ENCODE measurements at places on chromosomes 2 and 18.
A peak's percentile ranks its signal among the peaks of the same experiment; 100 is the strongest.

DNA sequence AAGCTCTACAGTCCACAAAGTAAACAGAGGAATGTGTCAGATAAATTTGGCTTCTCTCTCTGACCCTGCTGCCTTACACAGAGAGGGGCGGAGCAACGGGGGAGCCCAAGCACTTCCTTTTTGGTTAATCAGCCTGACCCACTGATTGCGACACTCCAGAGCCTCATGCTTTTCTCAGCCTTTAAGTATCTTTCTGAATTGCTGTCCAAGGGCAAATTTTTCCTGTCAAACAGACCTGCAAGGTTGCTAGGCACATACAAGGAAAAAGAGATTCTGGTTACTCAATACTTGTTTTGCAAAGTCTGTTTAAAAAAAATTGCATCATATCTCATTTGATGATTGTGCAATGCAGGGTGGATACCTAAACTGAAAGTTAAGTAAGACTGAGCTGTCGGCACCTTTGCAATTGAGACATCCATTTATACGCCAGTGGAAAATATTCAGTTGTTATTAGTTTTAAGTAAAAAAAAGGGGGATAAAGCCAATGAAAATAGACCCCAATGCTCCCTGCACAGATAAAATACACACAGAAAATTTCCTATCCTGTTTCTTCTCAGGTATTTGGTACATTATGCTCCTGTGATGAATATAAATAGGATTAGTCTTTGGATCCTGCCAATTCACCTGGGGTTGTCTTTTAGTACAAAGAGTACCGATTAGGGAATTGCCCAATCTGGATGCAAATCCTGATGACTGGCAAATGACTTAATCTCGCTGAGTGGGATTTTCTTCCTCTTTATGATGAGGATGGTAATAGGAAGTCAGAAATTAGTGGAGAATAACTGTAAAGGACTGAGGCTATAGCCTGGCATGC, 260.2 kb upstream of the TRIB2 start:
- H3K36me3 ChIP-seq: peaks cover 8% of the 10 kb centered on the region
- peak; percentile 80 for DNase-seq
- H3K27ac ChIP-seq: peak overlapping the region; percentile 96
- peaks cover 43% of the 10 kb centered on the region for H3K4me1 ChIP-seq
- H3K4me3 ChIP-seq: peak overlapping the region; percentile 71
- H3K27me3 ChIP-seq: no peaks in the 10 kb centered on the region

GRCh38 chr2:213545964-213546475, 261.8 kb downstream of the SPAG16 start:
- no peaks in the 10 kb centered on the region for H3K27me3 ChIP-seq
- H3K4me1 ChIP-seq: no peaks in the 10 kb centered on the region
- no peak overlapping the region for H3K4me3 ChIP-seq
- no peak for DNase-seq
- H3K27ac ChIP-seq: no peak overlapping the region

DNA sequence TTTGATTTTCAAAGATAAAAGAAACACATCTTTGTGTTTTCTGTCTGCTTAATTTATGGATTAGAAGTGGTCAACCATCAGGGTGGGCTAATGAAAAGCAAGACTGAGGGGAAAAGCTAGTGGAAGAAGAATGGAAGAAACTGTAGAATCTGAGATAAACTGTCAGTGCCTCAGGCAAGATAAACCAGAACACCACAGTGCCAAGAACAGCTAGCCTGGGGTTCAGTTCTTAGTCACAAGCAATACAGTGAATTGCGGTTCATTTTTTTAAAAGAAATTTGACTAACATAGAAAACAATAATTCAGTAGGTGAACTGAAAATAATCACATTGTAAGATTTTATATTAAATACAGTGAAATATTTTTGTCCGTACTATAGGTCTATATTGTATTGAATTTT, 22.0 kb upstream of the LNPK start:
- no peak overlapping the region for H3K4me3 ChIP-seq
- H3K27me3 ChIP-seq: peaks cover 15% of the 10 kb centered on the region

DNA sequence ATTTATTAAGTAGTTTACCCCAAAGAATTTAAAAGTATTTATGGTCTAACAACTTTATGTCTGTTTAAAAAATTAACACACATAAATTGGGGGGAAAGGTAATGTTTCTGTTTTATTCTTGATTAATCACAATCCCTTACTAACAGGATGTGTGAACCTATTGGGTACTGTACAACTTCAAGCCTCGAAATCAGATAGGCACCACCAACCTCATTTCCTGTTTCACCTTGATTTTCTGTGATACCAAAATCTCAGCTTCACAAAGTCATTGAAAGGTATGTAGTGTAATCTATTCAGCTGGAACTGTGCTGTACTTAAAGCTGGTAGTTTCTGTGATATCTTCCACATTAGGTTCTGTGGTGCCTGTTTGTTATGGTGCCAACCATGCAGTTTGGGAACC, 4.0 kb downstream of the RNMT start:
- peaks cover 41% of the 10 kb centered on the region for H3K4me1 ChIP-seq
- H3K27me3 ChIP-seq: no peaks in the 10 kb centered on the region
- no peak overlapping the region for H3K27ac ChIP-seq
- no peak overlapping the region for H3K4me3 ChIP-seq
- no peak for DNase-seq
- H3K36me3 ChIP-seq: peaks cover 39% of the 10 kb centered on the region

GRCh38 chr2:223815884-223816570, 21.4 kb downstream of the AP1S3 start:
- no peaks in the 10 kb centered on the region for H3K27me3 ChIP-seq
- H3K27ac ChIP-seq: no peak overlapping the region
- H3K4me1 ChIP-seq: peaks cover 1% of the 10 kb centered on the region
- no peaks in the 10 kb centered on the region for H3K36me3 ChIP-seq

GRCh38 chr2:74457129-74457548, 1.1 kb upstream of the WBP1 start:
- peaks cover 26% of the 10 kb centered on the region for H3K36me3 ChIP-seq
- H3K4me3 ChIP-seq: peak overlapping the region; percentile 88
- H3K27ac ChIP-seq: peak overlapping the region; percentile 95
- H3K4me1 ChIP-seq: peaks cover 65% of the 10 kb centered on the region
- DNase-seq: no peak

DNA sequence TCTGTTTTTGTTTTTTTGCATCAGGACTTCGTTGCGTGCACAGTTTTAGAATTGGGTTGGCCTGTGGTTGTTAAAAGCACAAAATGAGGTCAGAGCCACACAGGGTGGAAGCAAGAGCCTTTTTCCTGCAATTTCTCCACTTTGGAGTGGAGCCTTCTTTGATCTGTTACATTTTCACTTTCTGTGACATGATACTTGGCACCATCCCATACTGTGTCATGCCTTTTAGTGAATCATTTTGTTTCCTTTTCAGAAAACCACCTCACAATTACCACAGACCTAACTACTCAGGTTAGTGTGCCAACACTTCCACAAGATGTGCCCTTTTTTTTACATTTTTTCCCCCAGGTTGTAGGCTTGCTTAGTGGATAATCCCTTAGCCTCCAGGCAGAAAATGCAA, 32.5 kb downstream of the MERTK start:
- peaks cover 15% of the 10 kb centered on the region for H3K4me1 ChIP-seq
- H3K27ac ChIP-seq: peak overlapping the region; percentile 52
- DNase-seq: peak; percentile 21
- no peak overlapping the region for H3K4me3 ChIP-seq
- H3K36me3 ChIP-seq: no peaks in the 10 kb centered on the region

DNA sequence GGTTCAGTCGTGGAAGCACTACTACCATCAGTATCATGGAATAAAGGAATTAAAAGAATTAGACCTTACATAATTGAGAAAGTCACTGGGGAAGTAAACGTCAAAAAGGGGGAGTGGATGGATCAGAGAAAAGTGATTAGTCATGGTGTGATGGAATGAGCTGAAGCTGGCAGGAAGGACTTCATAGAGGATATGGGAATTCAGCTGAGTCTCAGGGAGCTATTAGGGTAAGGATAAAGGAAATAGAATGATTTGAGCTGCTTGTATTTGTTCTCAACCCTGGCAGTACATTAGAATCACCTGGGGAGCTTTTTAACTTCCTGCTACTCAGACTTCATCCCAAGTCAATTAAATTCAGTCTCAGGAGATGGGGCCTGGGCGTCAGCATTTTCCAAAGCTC, 53.4 kb upstream of the SETBP1 start:
- H3K4me1 ChIP-seq: no peaks in the 10 kb centered on the region
- no peaks in the 10 kb centered on the region for H3K36me3 ChIP-seq
- peaks cover 2% of the 10 kb centered on the region for H3K27me3 ChIP-seq
- no peak overlapping the region for H3K27ac ChIP-seq
- no peak overlapping the region for H3K4me3 ChIP-seq

DNA sequence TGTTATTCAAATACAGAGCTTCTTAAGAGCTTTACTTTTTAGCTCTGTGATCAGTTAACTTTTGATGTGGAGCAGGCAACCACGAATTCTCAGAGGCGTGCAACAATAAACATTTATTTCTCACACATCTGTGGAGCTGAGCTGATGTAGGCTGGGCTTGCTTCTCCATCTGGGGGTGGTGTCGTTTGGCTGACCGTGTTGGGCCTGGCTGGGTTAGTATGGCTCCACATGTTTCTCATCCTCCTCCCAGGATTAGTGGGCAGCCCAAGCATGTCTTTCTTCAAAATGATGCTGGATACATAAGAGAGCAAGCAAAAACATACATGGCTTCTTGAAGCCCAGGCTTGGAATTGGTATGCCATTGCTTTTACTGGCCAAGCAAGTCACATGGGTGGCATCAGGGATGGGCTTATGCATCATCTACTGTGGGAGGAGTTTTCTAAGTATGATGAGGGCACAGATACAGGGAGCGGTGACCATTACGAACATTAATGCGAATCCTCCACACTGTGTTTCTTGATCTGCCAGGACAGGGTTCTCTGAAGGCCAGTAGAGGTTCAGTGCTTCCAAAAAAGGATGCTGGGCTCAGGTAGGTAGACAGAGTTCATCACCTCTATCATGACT, 157.0 kb upstream of the TNP1 start:
- H3K4me3 ChIP-seq: no peak overlapping the region
- no peak for DNase-seq
- no peaks in the 10 kb centered on the region for H3K4me1 ChIP-seq
- H3K27me3 ChIP-seq: peaks cover 24% of the 10 kb centered on the region
- H3K27ac ChIP-seq: no peak overlapping the region

Data from activated CD4-positive, alpha-beta memory T cell treated with anti-CD3 and anti-CD28 coated beads, Interleukin-2, amount 10 ng/mL, durations not matched to agents 7 days and 5 days (primary cell).